ENCODE measurements at places on chromosomes 5 and 9. TPM values are rescaled to one million over a fixed set of nuclear protein-coding genes. Genes with fewer than 3 reads are reported as not detected.

The TMED7 gene
- total RNA-seq: 66.6 TPM

The INSL6 gene
- not detected for total RNA-seq

The GABRG2 gene
- not detected for total RNA-seq

DNA sequence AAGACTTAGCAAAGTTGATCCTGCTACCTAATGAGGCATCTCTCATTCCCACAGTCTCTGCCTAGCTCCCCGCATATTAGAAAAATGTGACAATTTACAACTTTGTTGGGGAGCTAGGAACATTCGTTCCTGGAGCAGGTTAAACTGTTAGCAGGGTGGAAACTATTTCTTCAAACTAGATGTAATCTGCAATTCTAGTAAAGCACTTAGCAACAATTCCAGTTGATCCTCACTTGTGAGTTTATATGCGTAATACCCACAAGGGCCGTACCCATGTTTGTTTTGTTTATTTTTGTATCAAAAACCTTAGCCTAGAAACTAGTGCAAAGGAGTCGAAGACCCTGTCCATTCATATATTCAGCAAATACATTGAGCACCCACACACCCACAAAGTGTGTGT lies 175.8 kb upstream of the DMAC1 start:
- no peak for DNase-seq

- DNase-seq: no peak
Observed at GRCh38 chr5:18090177-18090576, 455.9 kb downstream of the TAF11L14 start.

GRCh38 chr5:111930905-111931461 lies 174.0 kb upstream of the NREP start:
- DNase-seq: no peak

GRCh38 chr9:77562019-77562748 lies 85.9 kb downstream of the GNA14 start:
- no peak for DNase-seq

DNA sequence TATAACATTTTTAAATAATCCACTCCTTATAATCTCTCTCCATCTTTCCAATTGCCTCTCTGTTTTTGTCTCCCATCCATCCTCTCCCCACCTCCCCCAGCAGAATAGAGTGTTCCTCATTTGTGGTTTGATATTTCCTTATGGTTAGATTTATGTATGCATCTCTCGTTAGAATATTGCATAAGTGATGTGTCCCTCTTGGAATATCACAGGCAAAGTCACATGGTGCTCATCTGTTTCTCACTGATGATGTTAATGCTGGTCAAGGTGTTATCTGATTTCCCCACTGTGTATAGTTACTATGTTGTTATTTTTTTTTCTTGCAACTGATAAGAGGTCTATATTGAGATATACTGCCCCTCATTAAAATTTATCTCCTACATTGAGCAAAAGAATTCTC lies 3.1 kb upstream of the LRRC70 start:
- no peak for DNase-seq

DNA sequence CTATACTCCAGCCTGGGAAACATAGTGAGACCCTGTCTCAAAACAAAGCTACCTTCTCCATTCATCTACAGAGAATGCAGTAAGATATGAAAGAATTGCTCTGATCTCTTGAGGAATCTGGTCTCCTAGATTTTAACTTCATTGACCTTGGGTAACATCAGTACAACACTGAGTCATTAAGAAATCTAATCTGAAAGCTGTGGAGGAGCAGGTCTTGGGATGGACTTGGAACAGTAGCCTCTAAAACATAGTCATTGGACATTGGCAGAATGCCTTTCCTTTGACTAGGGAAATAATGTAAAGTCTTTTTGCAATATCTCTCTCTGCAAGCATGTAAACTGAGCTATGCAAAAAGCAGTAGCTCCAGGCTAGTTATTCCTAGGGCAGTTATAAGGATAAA lies 58.1 kb downstream of the KCNN2 start:
- no peak for DNase-seq

DNA sequence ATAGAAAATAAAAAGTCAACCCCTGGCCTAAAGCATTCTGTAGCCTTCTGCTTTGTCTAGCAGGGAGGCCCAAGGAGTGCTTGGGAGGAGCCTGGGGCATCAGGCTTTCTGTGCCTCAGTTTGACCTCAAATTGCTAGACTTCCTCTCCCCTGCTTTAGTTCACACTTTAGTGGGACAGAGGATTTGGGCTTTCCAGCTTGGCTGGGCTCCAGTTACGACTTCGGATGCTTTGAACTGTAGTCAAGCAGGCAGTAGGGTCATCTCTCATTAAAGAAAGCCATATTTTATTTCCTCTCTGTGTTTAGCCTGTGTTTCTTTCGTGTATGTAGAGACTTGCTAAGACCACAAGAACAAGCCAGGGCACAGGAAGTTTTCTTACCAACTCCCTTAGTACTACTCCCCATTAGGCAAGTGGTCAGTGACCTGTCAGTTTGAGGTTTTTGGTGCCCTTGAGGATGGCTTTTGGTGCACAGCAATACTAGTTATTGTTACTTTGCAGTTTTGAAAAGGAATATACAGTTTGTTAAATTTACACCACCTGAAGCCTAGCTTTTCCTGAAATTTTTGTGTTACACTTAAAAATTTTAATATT lies 334.7 kb downstream of the NDUFS4 start:
- DNase-seq: no peak

- DNase-seq: no peak
Observed at GRCh38 chr9:108045851-108046250, 556.3 kb upstream of the KLF4 start.

- no peak for DNase-seq
Observed at GRCh38 chr9:135474915-135475314, 4.7 kb upstream of the PPP1R26 start.

GRCh38 chr5:116722651-116723050 lies 148.0 kb upstream of the SEMA6A start:
- no peak for DNase-seq

- no peak for DNase-seq
Observed at GRCh38 chr9:93301911-93302541, 118.1 kb downstream of the WNK2 start.

GRCh38 chr9:91740701-91741100 lies 209.3 kb downstream of the ROR2 start:
- no peak for DNase-seq

- no peak for DNase-seq
Observed at GRCh38 chr9:81653240-81653639, 36.1 kb downstream of the TLE1 start.

DNA sequence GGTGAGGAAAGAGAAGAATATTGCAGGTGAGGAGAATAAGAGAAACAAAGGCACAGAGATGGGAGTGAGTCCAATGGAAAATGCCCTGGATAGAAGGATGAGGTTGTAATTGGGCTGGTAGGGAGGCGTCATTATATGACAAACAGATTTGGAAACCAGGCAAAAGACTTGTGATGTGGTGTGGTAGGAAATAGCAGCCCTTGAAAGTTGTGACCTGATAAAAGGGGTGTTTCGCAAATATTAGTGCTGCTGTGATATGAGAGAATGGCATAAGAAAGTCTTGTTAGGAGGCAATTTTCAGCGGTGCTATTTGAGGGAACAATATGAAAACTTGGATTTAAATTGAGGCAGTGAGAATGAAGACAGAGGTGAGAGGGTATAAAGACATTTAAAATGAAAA lies 217.5 kb upstream of the ACTBL2 start:
- no peak for DNase-seq

DNA sequence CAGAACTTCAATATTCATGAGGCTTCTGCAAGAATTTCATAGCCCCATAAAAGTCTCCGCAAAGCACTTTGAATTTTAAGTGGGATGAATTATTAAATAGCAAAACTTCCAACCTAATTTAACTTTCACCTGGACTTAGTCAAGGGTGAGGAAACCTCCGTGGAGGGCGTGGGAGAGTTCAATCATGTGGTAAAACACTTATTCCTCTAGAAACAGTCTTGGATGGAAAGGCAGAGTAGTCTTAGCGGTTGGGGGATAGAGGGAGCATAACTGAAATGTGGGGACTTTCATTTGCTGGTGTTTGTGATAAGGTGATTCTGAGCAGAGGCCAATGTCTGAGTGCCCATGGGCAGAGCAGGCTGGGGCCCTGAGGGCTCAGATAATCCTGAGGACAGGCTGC lies 241.9 kb downstream of the IRX1 start:
- DNase-seq: no peak

DNA sequence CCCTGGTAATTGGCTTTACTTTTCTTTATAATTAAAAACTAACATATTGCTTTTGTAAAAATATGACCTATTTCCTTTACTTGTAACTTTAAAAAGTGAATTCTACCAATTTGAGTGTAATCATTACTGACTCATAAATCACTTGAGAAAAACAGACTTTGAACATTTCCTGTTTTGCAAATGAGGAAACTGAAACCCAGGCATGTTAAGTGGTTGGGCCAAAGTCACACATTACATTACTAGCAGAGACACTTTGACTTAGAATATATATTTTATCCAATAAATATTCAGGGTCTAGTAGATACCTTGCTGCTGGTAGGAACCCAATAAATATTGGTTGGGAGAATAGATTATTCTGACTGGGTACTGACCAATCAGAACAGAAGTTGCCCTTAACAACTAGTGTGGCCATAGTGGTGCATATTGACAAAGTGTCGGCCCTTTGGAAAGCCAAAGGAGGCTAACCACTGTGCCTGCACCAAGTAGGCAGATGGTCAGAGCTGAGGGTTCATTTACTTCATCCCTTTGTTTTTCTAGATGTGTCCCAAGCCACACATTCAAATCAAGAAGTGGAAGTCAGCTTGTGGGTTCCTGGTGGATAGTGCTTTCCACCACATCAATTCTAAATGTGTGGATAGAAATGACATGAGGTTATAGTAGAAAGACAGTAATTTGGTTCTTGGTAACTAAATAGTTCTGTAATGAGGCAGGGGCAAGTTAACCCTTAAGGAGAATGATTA lies 365.1 kb upstream of the RIOK2 start:
- DNase-seq: no peak

DNA sequence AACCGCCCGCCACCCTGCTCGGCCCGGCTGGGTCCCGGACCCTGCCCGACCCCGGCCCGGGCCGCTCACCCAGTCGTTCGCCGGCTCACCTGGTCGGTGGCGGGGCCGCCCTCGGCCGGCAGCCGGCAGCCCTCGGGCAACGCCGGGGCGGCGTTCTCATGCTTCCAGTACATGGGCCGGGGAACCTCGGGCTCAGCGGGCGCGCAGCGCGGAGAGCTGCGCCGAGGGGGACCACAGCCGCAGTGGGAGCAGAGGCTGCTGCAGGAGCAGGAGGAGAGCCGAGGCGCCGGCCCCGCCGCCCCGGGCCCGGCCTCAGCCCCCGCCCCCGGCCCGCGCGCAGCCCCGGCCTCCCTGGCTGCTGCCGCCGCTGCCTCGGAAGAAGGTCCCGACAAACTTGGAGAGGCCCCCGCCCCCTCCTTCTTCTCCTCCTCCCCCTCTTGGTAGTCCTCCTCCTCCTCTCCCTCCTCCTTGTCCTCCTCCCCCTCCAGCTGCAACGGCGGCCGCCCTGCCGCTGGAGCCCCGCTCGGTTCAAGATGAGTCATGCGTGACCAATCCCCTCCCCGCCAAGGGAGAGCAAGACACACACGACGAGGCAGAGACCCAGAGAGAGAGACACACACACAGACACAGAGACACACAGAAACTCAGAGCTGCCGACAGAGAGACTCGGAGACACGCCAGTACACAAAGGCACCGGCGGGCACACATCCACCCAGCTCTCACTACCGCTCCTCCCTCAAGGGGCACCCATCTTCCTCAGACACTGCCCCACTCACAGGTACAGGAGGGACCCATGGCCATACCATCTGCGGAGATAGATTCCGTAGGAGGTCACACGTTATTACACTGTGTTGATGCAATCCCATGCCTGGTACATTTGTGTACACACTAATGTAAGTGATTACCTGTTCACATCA lies at the start of gene LHX6:
LHX6 (minus strand) TSS at position 390 of the 917 bp plus-strand sequence; CDS start at position 173, 217 bp downstream.
- DNase-seq: no peak

DNA sequence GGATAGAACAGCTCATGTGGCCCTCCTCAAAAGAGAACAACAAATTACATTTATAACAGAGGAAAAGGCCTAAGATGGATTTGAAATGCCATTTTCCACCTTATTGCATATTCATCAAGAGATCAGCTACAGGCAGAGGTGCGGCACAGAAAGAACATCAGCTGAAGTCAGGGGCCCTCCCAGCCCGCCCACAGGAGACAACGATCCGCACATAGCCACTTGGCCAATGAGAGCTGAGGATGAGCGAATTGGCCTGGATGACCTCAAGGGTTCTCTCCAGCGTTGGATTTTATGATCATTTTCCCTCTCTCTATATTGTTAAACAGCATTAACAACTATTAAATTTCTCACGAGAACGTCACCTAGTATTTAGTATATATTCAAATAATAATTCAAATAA lies 97.6 kb downstream of the GNAQ start:
- no peak for DNase-seq

DNA sequence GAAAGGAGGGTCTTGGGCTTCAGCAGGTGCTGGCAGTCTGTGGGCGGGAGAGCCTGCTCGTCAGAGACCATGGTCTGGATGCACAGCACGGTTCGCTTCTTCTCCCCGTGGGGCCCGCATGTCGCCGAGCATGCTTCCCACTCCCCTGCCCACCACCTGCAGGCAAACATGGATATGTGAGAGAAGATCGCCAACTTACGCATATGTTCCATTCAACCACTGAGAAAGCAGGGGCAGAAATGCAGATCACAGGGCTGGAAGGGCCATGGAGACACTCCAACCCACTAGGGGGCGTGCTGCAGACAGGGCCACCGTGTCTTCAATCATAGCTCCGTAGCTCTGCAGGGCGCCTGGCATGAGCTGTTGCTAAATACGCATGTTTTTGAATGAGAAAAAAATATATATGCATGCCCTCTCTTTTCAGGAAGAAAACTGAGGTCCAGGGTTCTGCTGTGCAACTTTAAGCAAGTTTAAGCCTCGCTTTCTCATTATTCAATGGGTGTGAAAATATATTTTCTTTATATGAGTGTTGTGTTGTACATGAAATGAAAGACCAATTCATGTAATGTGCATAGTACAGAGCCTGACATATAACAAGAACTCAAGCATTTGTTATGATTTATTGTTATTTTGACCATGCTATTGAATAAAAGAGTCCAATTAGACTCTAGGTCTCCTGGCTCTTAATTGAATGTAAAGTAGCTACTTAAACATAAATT lies 148.0 kb downstream of the TARS1 start:
- DNase-seq: no peak

- DNase-seq: peak; percentile 87
Observed at GRCh38 chr9:4666042-4666699, at the start of gene SPATA6L. Gene SPATA6L, minus strand, starts transcription at chr9:4666480. Its CDS starts 230 bp downstream, at chr9:4666250.

DNA sequence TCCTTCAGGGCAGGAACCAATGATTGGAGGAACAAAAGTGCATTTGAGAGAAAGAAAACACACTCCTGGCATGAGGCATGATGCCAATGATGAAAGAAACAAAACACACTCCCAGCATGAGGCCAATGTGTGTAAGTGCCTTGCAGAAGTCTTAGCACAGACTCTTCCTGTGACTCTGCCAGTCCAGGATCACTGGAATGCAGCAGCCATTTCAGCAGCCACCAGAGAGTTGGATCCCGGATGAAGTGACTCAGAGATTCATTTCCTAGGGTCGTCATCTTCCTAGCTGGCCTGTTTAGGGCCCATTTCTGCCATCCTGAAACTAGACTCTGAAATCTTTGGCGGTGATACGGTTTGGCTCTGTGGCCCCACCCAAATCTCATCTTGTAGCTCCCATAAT lies 212.5 kb downstream of the CFAP90 start:
- no peak for DNase-seq

- DNase-seq: peak; percentile 73
Observed at GRCh38 chr9:129762985-129763926, 10.4 kb upstream of the PTGES start.

GRCh38 chr9:109097146-109097545 lies 22.6 kb downstream of the TMEM245 start:
- DNase-seq: no peak
